ENCODE measurements at places on chromosomes 2 and 18.

GRCh38 chr2:215635788-215636139, 199.9 kb upstream of the FN1 start:
- DNase-seq, result no peak

DNA sequence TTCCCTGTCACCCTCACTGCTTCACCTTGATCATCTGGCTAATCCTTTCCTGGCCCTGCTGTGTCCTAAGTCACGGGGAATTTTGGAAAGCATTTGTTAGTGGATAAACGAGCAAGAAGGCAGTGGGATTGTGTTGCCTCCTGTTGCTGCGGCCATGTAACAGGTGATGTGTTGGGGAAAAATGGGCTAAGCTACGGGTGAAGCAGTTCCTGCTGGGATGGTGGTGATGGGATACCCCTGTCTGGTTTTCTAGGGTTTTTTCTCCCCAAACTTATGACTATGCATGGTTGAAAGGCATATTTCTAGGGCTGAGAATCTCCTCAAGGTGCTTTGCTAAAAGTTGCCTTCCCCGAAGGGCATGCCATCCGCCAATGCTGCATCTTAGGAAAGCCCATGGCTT, 68.1 kb downstream of the WDSUB1 start:
- no peak for DNase-seq

- DNase-seq, result no peak
Measured at GRCh38 chr2:23412556-23413155, 27.7 kb downstream of the KLHL29 start.

- DNase-seq, result no peak
Measured at GRCh38 chr2:173395567-173396351, 41.1 kb downstream of the CDCA7 start.

DNA sequence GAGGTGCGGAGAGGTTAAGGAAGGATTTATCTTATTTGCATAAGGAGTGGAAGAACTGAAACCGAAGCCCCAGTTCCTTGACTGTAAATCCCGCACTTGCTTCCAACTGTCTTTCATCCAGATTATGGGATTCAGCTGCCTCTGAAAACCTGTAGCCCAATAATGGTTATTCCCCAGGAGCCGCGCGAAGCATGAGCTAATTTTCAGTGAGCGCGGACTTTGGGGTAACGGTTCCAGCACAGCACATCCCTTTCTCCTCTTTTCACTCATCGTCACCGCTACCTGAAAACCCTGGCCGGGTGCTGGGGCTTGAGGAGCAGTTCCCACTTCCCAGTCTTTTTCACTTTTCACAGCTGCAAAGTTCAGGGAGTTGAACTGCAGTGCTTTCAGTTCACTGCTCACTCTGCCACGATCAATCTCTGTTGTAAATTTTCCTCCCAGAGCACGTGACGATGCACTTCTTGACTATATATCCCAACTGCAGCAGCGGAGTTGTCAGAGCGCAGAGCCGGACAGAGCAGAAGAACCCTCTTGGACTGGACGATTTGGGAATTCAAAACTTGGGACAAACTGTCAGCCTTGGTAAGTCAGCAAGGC, at the start of gene KCNE4:
Gene KCNE4, plus strand, starts transcription at position 498 of the 597 bp plus-strand sequence. CDS start 641 bp downstream, outside the sequence.
- no peak for DNase-seq

DNA sequence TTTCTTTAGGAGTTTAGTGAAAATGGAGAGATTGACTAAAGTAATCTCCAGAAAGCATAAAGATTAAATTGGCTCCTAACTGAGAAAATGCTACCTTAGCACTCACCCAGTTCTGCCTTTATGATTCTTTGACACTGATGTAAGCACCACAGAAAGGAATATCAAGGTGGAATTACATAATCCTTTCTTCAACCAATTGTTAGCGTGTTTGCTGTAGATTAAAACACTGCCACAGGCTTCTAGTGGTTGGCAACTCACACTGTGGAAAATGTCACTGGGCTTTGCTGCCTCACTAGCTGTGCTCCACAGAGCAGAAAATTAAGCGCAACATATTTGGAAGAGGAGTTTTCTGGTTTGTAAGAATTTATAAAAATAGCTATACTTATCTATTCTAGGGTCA, 104.1 kb downstream of the DLGAP1 start:
- no peak for DNase-seq

DNA sequence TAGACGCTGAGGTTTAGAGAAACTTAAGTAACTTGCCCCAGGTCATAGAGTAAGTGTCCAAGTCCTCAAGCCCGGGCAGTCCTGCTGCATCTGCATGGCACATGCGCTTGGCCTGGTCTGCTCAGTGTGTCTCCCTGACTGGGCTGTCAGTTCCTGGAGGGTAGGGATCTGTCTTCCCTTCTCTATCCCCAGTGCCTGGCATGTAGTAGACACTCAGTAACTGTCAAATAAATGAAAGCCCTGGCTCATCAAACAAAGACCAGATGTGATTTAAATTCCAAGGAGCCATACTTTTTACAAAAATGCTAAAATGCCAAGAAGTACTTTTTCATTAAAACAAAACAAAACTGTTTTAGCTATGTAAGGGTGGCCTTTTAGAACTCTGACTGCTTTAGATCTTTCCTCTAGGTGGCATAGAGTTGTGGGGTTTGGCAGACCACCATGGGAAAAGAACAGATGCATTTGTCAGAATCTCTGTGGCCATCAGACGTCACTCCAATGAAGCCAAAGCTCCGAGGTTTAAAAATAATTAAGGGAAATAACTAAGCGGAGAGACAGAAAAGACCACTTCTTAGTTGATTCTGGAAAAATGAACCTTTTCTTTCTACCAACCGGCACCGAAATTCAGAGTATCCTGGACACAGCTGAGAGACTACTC, 34.0 kb downstream of the EPAS1 start:
- DNase-seq, result no peak

Measured in stimulated activated CD8-positive, alpha-beta memory T cell treated with anti-CD3 and anti-CD28 coated beads, Interleukin-2, amount 100 ng/mL, for 48 hours (primary cell).